Esophagus squamous epithelium (tissue), 5 donors: ENCODE measurements at places on chromosomes 11 and 22. TPM values are rescaled to one million over a fixed set of nuclear protein-coding genes. Genes with fewer than 3 reads are reported as not detected.

APOL4 gene
- total RNA-seq: 0.45 TPM

RASGRP2 gene
- total RNA-seq: 4.0 TPM

CALCA gene
- total RNA-seq: not detected

SCUBE2 gene
- total RNA-seq: 0.97 TPM

MS4A3 gene
- not detected for total RNA-seq

OR4D10 gene
- not detected for total RNA-seq

C11orf97 gene
- total RNA-seq: not detected

BCO2 gene
- 7.2 TPM for total RNA-seq

GAL3ST1 gene
- 1.1 TPM for total RNA-seq

C22orf42 gene
- not detected for total RNA-seq

OLFML1 gene
- 0.35 TPM for total RNA-seq

OR5B21 gene
- total RNA-seq: not detected

GRCh38 chr22:47914481-47915097 lies 1152.1 kb downstream of the TBC1D22A start:
- no peaks in the 10 kb centered on the region for H3K36me3 ChIP-seq
- H3K4me1 ChIP-seq: no peaks in the 10 kb centered on the region
- H3K4me3 ChIP-seq: no peak overlapping the region
- DNase-seq: no peak
- H3K27ac ChIP-seq: no peak overlapping the region
- H3K27me3 ChIP-seq: no peaks in the 10 kb centered on the region

- no peaks in the 10 kb centered on the region for H3K36me3 ChIP-seq
- H3K27ac ChIP-seq: no peak overlapping the region
- H3K4me3 ChIP-seq: no peak overlapping the region
These were observed 49.7 kb downstream of the MYEOV start for GRCh38 chr11:69343401-69344321.

DNA sequence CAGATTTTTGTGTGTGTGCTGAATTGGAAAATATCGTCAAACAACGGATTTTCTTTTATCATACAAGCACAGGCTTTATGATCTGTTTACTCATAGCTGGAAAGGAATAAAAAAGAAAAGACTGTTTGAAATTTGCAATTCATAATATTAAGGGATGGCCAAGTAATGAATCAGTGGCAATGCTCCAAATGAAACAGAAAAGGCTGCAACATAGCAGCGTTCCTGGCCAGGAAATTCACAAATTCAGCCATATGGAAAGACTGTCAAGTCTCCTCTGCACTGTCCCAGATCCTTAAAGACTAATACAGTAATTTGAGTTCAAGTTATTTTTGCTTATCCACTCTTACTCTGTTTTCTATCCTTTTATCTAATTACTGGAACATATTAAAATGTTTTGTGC lies 98.2 kb downstream of the MSANTD4 start:
- no peaks in the 10 kb centered on the region for H3K36me3 ChIP-seq
- DNase-seq: no peak
- H3K4me1 ChIP-seq: peaks cover 4% of the 10 kb centered on the region
- H3K27ac ChIP-seq: no peak overlapping the region
- H3K4me3 ChIP-seq: no peak overlapping the region

DNA sequence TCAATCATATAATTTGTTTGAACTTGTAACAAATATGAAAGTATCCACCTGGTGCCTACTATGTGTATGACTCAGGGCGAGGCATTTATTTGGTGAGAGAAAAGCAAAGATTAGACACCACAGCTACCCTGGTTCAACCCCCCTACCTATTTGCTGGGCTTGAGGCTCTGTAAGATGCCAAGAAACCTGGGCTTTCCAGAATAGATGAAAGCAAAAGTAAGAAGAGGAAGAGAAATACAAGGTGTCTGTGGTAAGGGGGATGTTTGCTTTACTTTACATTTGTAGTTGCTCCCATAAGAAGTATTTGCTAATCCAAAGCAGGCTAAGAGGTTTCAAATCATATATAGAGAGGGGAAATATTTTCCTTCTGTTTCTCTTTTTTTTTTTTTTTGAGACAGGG lies 61.7 kb downstream of the DDI1 start:
- H3K36me3 ChIP-seq: no peaks in the 10 kb centered on the region
- no peak overlapping the region for H3K4me3 ChIP-seq
- DNase-seq: no peak
- H3K27ac ChIP-seq: no peak overlapping the region
- H3K27me3 ChIP-seq: no peaks in the 10 kb centered on the region

- H3K4me1 ChIP-seq: peaks cover 52% of the 10 kb centered on the region
- DNase-seq: no peak
- peaks cover 58% of the 10 kb centered on the region for H3K27me3 ChIP-seq
These were observed 939 bp downstream of the ALX4 start for GRCh38 chr11:44308923-44309477.

- no peak overlapping the region for H3K27ac ChIP-seq
- H3K27me3 ChIP-seq: no peaks in the 10 kb centered on the region
- no peaks in the 10 kb centered on the region for H3K36me3 ChIP-seq
- DNase-seq: no peak
- peaks cover 42% of the 10 kb centered on the region for H3K4me1 ChIP-seq
These were observed 29.5 kb upstream of the SHANK2 start for GRCh38 chr11:71281831-71282230.

- DNase-seq: no peak
- no peak overlapping the region for H3K4me3 ChIP-seq
- H3K27ac ChIP-seq: no peak overlapping the region
- H3K4me1 ChIP-seq: peaks cover 15% of the 10 kb centered on the region
- no peaks in the 10 kb centered on the region for H3K27me3 ChIP-seq
These were observed 51.6 kb upstream of the BARX2 start for GRCh38 chr11:129323896-129324502.

DNA sequence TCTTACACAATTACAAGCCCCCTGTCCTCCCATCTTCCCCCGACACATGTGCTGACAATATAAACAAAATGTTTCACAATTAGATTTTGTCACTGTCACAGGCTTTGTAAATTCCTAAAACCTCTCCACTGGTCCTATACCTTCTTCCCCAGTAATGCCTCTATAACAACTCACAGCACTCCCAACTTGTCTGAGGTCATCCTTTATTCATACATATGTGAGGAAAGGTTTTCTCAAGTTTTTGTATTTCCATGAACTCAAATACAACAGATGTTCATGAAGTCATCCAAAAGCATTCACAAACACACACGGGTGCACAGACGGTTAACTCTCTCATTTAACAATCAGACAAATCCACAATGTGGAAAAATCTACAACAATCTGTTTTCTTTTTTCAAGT lies 1.9 kb downstream of the OR52H1 start:
- H3K27me3 ChIP-seq: no peaks in the 10 kb centered on the region
- no peaks in the 10 kb centered on the region for H3K4me1 ChIP-seq
- H3K4me3 ChIP-seq: no peak overlapping the region
- H3K36me3 ChIP-seq: no peaks in the 10 kb centered on the region
- DNase-seq: no peak

- H3K27me3 ChIP-seq: peaks cover 10% of the 10 kb centered on the region
- H3K4me3 ChIP-seq: no peak overlapping the region
- no peak overlapping the region for H3K27ac ChIP-seq
- no peaks in the 10 kb centered on the region for H3K36me3 ChIP-seq
These were observed 7.2 kb downstream of the MTNR1B start for GRCh38 chr11:92976681-92977080.

DNA sequence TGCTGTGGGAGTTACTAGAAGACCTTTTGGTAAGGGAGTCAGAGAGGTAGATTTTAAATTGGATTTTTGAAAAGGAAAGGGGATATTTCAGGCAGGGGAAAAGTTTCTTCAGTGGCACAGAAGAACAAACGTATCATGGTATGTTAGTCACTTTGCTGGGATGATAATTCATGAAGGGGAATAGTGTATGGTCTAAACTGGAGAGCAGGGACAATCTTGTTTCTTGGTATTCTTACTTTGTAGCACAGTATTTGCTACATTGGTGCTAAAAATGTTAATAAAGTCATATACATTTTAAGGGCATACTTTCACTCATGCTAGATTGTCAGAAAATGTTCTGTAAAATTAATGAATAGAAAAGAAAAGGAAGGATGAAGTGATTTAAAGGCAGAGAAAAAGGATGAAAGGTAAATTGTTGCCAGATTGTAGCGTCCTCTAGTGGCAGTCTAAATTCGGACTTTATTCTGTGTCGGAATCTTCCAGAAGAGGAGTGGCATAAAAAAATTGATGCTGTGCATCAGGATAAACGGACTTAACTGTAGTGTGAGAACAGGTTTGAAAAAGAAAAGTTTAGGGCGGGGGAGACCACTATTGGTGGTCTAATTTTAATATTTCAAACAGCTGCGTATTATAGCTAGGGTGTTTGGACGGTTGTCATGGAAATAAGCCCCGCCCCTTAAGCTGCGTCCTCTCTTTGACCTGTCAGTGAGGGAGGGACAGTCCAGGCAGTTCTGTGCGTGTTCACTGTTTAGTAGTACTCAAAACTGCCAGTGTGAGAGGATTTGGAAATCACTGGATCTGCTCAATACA lies at the start of gene BCO2:
Gene BCO2, plus strand, starts transcription at position 724 of the 810 bp plus-strand sequence. CDS start 90 bp downstream, outside the sequence.
- H3K36me3 ChIP-seq: no peaks in the 10 kb centered on the region
- peak within 1 kb of the TSS; percentile 31 for H3K4me3 ChIP-seq
- H3K27me3 ChIP-seq: no peaks in the 10 kb centered on the region
- peaks cover 3% of the 10 kb centered on the region for H3K4me1 ChIP-seq
- H3K27ac ChIP-seq: peak within 1 kb of the TSS; percentile 58
- no peak for DNase-seq

DNA sequence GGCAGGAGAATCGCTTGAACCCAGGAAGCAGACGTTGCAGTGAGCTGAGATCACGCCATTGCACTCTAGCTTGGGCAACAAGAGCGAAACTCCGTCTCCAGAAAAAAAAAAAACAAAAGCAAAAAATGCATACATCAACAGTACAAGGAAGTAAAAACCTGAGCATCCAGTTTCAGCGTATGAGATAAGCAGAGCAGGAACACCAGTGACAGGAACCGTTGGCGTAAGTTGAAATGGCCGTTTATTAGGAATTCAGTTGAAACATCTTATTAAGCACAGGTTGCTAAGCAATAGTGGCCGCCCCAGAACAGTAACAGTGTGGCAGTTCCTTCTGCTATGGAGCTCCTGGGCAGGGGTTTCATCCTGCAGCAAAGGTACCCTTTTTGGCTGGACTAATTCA lies 4.0 kb upstream of the L3MBTL2 start:
- no peak overlapping the region for H3K27ac ChIP-seq
- H3K4me3 ChIP-seq: no peak overlapping the region
- DNase-seq: no peak

GRCh38 chr22:48210198-48210580 lies 1447.7 kb downstream of the TBC1D22A start:
- H3K4me3 ChIP-seq: no peak overlapping the region
- no peak for DNase-seq
- H3K4me1 ChIP-seq: no peaks in the 10 kb centered on the region
- no peak overlapping the region for H3K27ac ChIP-seq
- H3K27me3 ChIP-seq: peaks cover 10% of the 10 kb centered on the region

- H3K4me3 ChIP-seq: no peak overlapping the region
- peaks cover 56% of the 10 kb centered on the region for H3K27me3 ChIP-seq
- no peak for DNase-seq
- no peak overlapping the region for H3K27ac ChIP-seq
- no peaks in the 10 kb centered on the region for H3K4me1 ChIP-seq
These were observed 113.0 kb upstream of the FGF3 start for GRCh38 chr11:69931994-69932910.

- no peak overlapping the region for H3K4me3 ChIP-seq
- DNase-seq: no peak
- no peaks in the 10 kb centered on the region for H3K4me1 ChIP-seq
- H3K27ac ChIP-seq: peak overlapping the region; percentile 21
These were observed 54.0 kb downstream of the PRR5L start for GRCh38 chr11:36350137-36350513.

DNA sequence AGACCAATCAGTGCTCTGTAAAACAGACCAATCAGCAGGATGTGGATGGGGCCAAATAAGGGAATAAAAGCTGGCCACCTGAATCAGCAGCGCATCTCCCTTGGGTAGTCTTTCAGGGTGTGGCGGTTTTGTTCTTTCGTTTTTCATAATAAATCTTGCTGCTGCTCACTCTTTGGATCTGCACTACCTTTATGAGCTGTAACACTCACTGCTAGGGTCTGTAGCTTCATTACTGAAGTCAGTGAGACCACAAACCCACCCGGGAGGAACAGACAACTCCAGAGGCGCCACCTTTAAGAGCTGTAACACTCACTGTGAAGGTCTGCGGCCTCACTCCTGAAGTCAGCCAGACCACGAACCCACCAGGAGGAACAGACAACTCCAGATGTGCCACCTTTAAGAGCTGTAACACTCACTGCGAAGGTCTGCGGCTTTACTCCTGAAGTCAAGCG lies 175.5 kb upstream of the PDGFD start:
- H3K4me1 ChIP-seq: no peaks in the 10 kb centered on the region
- H3K27ac ChIP-seq: no peak overlapping the region
- H3K4me3 ChIP-seq: no peak overlapping the region
- no peak for DNase-seq
- no peaks in the 10 kb centered on the region for H3K36me3 ChIP-seq

DNA sequence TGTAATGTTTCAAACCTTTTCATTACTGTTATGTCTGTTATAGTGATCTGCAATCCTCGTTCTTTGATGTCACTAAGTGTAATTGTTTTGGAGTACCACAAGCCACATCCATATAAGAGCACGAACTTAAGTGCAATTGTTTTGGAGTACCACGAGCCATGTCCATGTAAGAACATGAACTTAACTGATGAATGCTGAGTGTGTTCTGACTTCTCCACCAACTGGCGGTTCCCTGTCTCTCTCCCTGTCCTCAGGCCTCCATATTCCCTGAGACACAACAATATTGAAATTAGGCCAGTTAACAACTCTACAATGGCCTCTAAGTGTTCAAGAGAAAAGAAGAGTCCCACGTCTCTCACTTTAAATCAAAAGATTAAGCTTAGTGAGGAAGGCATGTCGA lies 23.5 kb downstream of the TESMIN start:
- no peak for DNase-seq
- H3K27me3 ChIP-seq: no peaks in the 10 kb centered on the region
- no peaks in the 10 kb centered on the region for H3K4me1 ChIP-seq
- no peak overlapping the region for H3K4me3 ChIP-seq
- H3K36me3 ChIP-seq: no peaks in the 10 kb centered on the region

- no peaks in the 10 kb centered on the region for H3K4me1 ChIP-seq
- H3K27ac ChIP-seq: no peak overlapping the region
- DNase-seq: no peak
- H3K4me3 ChIP-seq: no peak overlapping the region
These were observed 8.0 kb downstream of the PVALB start for GRCh38 chr22:36808721-36809344.

DNA sequence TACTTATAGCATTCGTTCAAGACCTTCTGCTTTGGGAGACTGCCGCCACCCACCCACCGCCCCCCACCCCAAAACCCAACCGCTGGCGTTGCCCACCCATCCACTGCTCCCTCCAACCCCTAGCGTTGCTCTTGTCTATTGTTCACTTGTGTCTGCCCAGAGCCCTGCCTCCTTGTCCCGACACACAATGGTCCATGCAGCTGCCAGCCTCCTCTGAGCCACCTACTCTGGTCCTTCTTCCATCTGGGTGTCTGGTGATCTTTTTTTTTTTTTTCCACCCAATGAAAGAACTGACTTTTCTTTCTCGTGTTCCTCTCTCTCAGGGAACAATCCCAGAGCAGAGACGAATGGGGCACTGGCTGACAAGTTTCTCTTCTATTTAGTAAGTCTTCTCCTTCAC lies 256.0 kb upstream of the SESN3 start:
- no peak for DNase-seq
- H3K27me3 ChIP-seq: no peaks in the 10 kb centered on the region
- H3K27ac ChIP-seq: no peak overlapping the region
- no peak overlapping the region for H3K4me3 ChIP-seq
- H3K4me1 ChIP-seq: no peaks in the 10 kb centered on the region

- no peaks in the 10 kb centered on the region for H3K36me3 ChIP-seq
- no peak overlapping the region for H3K27ac ChIP-seq
- no peak overlapping the region for H3K4me3 ChIP-seq
- DNase-seq: no peak
These were observed 55.5 kb downstream of the CLPB start for GRCh38 chr11:72378704-72379383.
